Pons (tissue), 1 donor: ENCODE measurements at places on chromosomes 16 and 17.

GRCh38 chr17:1872976-1873375 lies 43.2 kb downstream of the RPA1 start:
- no peak for DNase-seq

GRCh38 chr17:67359960-67360791 lies 6.2 kb downstream of the PSMD12 start:
- no peak for DNase-seq

GRCh38 chr16:75244844-75245758 lies 6.3 kb downstream of the BCAR1 start:
- DNase-seq, result peak; percentile 96

- DNase-seq, result no peak
These were observed 346.6 kb downstream of the PMP22 start for GRCh38 chr17:14918540-14918939.

- DNase-seq, result no peak
These were observed 2.6 kb downstream of the LHX1 start for GRCh38 chr17:36939802-36940312.

- DNase-seq, result no peak
These were observed 39.7 kb downstream of the XYLT1 start for GRCh38 chr16:17431012-17431411.

DNA sequence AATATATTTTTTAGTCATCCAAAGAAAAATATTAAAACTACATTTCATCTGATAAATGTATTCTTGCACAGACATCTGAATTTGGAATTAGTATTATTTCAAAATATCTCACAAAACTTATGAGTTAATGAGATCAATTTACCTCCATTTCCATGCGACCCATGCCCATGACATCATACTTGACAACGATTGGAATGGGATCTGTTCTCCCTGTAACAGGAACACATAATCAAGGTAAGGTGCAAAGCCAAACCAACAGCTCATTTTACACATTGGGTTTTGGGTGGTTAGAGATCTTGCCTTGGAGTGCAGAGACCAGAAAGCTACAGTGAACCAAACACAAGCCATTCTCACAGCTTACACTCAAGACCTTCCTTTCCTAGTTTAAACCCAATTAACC lies 46.9 kb upstream of the ITGA2B start:
- no peak for DNase-seq

GRCh38 chr16:51881731-51882130 lies 665.2 kb downstream of the TOX3 start:
- no peak for DNase-seq

GRCh38 chr17:76142585-76143041 lies 1.6 kb upstream of the FOXJ1 start:
- no peak for DNase-seq

DNA sequence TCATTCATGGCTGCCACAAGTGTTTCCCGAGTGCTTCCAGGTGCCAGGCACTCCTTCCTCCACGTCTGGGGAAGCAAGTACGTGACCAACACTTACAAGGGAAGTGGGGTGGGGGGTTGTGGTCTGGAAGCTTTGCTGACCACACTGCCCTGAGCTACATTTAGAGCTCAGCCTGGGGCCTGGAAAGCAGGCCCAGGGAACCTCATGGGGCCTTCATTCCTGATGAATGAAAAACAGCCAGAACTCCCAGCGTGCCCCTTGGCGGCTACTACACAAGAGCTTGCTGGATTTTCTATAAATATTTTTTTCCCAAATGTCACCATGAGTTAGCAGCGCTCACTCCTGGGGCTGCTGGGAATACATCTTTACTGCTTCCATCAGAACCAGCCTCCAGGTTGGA lies 73.3 kb downstream of the ABCC12 start:
- no peak for DNase-seq

- no peak for DNase-seq
These were observed 7.9 kb downstream of the NAT9 start for GRCh38 chr17:74768069-74768762.

DNA sequence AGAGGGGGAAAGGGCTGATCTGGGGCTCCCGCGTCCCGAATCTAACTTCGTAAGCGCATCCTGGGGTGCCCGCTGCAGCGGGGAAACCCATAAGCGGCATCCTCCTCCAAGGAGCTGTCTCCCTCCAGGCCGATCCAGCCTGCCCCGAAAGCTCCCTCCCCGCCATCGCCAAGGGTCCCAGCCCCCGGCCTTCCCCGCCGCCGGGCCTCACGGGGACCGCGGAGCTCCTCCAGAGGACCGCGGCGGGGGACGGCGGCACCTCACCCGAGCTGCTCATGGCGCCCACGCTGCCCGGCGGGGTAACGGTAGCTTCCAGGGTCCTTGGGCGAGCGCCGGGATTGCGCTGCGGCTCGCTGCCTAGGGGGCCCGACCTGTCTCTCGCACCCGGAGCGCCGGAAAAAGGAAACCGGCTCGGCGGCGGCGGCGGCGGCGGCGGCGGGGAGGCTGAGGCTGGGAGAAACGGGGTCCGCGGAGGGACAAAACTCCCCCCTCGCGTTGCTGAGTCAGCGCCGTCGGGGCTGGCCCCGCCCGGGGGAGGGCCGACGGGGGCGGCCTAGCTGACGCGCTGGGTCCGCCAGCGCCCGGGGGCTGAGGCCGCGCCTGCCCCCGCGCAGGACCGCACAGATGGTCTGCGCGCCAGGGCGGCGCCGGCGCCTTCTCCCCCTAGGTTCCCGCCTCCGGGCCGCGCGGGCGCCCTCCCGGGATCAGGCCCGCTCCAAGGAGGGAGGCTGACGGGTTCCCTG lies at the start of gene BLMH:
Gene BLMH (minus strand): TSS at position 402 of the 743 bp plus-strand sequence. CDS start 125 bp downstream, at position 277.
- peak; percentile 48 for DNase-seq

DNA sequence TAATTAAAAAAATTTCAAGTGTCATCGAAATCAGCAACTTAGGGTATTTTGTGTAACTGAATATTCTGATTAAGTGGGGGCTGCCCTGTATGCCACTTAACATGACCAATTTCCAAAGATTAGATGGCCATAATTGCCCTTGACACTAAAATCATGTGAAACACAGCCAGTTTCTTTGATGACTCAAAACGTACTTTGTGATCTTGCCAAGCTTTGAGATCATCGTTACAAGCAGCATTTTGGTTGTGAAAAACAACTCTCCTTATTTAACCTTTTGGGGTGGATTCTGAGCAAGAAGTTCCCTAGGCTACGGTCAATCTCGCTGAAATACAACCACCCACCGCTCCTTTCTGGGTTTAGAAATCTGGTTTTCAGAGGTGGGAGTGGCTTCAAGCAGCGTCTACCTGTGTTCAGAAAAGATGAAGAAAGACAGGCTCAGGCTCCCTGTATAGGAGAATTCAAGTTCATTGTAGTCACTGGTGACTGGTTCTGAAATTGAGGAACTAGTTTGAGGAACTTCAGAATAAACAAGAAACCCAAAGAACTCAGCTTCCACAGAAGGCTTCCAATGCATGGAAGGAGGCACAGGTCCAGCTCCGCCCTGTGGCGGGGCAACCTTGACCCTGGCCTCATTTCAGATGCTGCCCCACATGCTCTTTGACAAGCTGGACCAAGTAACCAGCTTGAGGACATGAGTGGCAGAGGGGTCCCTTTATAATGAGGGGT lies 9.4 kb downstream of the MAP3K14 start:
- peak; percentile 71 for DNase-seq

DNA sequence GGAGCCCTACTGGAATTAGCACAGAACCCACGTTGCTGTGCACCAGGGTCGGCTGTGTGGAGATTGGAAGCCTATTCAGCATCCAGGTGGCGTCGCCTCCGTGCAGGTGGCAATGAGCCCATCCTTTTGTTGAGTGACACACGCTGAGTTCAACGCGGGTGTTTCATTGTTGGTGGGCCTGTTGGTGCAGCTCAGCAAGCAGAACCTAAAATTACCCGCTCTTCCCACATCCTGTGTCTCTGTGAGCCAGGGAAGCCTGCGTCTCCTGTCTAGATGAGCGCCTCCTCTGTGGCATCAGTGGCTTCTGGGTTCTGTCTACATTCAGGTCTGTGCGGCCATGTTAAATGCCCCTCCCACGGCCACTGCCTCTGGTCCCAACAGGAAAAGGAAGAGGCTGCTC lies 14.5 kb downstream of the CD2BP2 start:
- no peak for DNase-seq

DNA sequence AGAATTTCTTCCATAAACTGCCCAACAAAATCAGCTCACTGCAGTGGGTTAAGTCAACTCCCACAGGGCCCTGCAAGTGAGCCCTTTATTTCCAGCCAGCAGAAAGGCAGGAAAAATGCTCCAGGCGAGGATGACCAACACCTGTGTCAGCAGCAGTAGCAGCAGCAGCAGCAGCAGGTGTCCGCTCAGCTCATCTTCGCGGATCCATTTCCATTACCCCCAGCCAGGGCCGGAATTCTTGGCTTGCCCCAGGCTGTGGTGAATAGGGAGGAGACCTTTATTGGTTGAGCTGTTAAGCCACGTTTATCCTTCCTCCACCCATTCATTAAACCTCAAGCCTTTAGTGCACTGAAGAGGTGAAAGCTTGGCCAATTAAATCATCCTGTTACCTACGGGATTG lies 46.2 kb downstream of the MARCHF10 start:
- no peak for DNase-seq

DNA sequence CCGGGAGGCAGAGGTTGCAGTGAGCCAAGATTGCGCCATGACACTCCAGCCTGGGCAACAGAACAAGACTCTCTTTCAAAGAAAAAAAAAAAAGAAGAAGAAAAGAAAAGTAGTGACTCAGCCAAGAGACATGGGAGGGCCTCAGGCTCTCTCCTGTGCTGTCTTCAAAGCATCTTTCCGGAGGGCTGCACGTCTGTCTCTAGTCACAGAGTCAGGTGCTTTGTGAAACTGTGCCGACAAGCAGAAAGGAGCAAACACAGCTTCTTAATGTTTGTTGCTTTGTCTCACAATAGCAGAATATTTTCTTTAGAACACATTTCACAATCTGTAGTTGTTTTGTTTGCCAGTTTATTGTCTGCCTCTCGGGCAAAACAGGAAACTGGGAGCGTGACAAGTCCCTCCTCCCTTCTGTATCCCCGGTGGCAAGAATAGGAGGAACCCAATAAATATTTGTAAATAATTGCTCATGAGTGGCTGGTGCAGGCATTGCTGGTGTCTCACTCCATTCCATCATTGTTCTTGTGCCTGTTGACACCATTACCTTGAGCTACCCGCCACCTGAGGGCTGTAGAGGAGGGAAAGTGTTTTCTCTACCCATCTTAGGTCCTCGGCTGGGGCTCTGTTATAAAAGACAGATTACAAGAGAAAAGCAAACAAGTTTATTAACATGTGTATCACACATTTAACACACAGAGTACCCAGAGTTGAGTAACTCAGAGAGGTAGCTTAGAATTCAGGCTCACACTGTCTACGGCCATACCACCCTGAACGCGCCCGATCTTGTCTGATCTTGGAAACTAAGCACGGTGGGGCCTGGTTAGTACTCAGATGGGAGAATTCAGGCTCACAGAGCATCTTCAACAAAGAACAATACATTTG lies 5.5 kb downstream of the GAST start:
- no peak for DNase-seq

DNA sequence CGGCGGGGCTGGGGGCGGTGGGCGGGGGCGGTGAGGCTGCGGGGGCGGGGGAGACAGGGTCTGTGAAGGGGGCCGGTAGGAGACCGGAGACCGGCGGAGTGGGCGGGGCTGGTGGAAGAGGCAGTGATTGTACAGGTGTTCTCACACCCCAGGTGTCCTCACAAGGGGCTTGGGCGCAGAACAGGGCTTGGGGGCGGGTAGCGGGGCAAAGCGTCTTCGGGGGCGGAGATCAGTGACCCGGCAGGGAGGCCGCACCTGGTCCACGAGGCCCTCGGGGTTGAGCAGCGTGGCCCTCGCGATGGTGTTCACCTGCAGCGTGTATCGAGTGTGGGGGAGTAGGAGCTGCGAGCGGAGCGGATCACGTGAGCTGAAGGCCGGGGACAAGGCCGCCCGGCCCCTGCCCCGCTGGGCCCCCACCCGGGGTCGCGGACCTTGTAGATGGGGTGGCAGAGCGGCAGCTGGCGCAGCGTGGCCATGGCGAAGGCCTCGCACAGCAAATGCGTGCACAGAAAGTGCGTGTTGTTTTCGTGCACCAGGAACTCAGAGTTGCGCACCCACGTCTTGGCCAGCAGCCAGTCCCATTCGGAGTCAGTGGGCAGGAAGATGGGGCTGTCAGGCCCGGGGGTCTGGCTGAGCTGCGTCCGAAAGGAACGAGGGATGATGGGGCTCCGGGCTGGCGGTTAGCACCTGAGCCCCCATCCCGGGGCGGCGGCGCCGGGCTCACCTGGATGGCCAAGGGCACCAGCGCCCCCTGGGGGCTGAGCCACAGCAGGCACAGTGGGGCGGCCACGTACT lies 8.5 kb downstream of the ALOXE3 start:
- no peak for DNase-seq

DNA sequence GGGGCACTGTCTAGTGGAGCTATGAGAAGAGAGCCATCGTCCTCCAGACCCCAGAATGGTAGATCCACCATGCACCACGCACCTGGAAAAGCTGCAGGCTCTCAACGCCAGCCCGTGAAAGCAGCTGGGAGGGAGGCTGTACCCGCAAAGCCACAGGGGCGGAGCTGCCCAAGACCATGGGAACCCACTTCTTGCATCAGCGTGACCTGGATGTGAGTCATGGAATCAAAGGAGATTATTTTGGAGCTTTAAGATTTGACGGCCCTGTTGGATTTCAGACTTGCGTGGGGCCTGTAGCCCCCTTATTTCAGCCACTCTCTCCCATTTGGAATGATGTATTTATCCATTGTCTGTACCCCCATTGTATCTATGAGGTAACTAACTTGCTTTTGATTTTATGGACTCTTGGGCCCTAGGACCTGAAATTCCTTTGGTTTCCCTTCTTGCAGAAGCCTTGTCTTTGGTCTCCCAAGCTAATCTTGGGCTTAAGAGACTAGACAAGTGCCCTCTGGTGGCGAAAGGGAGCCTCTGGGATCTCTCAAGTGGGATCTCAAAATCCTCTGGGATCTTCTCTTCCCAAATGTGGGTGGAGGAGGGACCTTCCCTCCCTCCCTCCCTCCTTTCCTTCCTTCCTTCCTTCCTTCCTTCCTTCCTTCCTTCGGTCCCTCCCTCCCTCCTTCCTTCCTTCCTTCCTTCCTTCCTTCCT lies 58.2 kb upstream of the HAPSTR1 start:
- DNase-seq, result peak; percentile 44

GRCh38 chr16:3503523-3503922 lies 2.7 kb downstream of the CLUAP1 start:
- DNase-seq, result no peak

GRCh38 chr17:4362141-4362540 lies 4.3 kb downstream of the UBE2G1 start:
- peak; percentile 78 for DNase-seq

DNA sequence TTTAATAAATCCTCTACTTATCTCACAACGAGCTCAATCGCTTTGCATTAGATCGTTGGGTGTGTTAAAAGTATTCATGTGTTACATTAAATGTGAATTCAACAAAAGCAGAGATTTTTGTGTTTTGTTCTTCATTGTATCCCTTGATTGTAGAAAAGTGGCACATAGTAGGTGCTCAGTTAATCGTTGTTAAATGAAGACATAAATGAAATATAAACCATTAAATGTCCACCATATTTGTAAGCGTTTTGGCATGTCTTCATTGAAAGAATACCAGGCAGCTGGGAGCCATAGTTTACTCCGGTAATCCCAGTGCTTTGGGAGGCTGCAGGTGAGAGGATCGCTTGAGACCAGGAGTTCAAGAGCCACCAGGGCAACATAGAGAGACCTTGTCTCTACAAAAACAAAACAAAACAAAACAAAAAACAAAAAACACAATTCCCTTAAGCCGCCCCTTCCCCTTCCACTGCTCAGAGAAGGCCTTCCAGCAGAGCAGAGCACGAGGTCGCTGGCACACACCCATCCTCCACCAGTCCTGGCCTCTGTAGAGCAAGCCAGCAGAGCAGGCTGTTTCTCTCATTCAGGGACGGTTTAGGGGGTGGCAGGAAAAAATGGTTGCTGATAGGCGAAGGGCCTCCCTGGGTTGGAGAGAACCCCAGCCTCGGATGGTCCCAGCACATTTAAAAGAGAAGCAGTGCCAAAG lies 673 bp upstream of the CHD9 start:
- no peak for DNase-seq

GRCh38 chr17:82691714-82692113 lies 6.8 kb downstream of the RAB40B start:
- no peak for DNase-seq
